Mesenteric fat pad (tissue), 1 donor: ENCODE measurements at places on chromosomes 3 and 15. TPM values are rescaled to one million over a fixed set of nuclear protein-coding genes. Genes with fewer than 3 reads are reported as not detected.

The CHRFAM7A gene
- 3.5 TPM for total RNA-seq

The ST6GAL1 gene
- 35.6 TPM for total RNA-seq

The SHC4 gene
- not detected for total RNA-seq

The EBLN2 gene
- 5.0 TPM for total RNA-seq

The IMPG2 gene
- total RNA-seq: 0.13 TPM

The RAB7A gene
- 344 TPM for total RNA-seq

The TLR9 gene
- 0.19 TPM for total RNA-seq

The CCDC39 gene
- total RNA-seq: 0.64 TPM

The FBXO40 gene
- total RNA-seq: 0.13 TPM

The ARPP21 gene
- total RNA-seq: 0.29 TPM

The SERPINI2 gene
- not detected for total RNA-seq

The PIF1 gene
- 1.6 TPM for total RNA-seq

GRCh38 chr3:33054100-33055092 is 42.5 kb downstream of the GLB1 start:
- DNase-seq: no peak

DNA sequence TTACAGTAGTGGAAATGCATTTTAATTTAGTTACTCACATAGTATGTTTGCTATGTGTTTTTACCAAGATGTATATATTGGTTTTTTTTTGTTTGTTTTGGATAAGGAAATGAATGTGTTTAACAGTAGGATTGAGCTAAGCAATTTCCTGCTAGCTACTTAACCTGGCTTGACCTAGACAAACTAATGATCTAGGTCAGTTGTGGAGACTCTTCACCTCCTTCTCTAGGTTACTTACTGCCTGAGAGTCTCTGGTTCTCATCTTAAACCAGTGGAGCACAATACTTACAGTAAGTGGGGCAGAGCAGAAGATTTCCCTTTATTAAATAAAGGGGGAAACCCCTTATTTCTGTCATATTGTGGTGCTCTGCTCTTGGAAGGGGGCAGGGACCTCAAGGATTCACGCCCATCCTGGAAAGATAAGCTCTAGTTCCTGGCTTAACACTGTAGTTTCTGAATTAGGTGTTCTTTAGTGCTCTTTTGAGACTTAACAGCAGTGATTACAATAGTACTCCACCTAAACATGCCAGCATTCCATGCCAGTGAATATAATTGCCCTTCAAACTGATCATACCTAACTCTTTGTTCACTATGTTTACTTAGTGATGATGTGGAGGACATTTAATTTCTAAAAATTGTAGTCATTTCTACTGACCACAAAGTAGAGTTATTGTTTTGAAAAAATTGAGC is 79.9 kb downstream of the UBP1 start:
- DNase-seq: no peak

GRCh38 chr3:180018543-180018942 is 18.2 kb downstream of the PEX5L start:
- DNase-seq: no peak

GRCh38 chr3:188204526-188204925 is 50.6 kb downstream of the LPP start:
- DNase-seq: no peak

DNA sequence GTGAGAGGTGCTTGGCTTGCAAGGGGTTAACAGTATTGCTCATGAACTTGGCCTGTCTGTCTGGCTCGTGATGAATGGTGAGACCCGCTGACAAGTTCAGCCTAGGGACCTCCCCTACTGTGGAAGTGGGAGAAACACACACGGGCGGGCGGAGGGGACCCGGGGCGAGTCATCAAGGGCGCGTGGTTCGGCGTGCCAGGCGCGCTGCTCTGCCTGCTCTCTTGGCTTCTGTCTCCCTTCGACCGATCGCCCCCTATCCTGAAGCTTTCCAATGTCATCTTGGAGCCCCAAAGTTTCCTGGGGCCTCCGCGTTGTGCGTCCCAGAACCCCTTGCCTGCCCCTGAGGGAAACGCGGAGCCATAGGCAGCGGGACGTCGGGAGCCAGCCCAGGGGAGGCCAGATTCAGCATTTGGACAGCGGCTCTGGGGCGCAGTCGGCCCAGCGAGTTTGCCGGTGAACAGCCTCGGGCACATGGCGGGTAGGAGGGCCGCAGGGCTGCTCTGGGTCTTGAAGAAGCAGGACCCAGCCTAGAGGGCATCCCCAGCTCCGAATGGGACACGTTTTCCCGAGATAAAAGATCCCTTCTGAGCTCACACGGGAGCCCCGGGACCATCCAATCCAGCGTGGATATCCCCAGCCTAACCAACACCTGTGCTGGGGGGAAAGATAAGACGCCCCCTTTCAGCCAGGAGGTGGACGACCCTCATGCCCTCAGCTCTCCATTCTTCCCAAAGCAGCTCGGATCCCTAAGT is 27.0 kb upstream of the POLG start:
- DNase-seq: no peak

GRCh38 chr15:40956541-40956982 is 3.3 kb downstream of the CHAC1 start:
- DNase-seq: no peak

DNA sequence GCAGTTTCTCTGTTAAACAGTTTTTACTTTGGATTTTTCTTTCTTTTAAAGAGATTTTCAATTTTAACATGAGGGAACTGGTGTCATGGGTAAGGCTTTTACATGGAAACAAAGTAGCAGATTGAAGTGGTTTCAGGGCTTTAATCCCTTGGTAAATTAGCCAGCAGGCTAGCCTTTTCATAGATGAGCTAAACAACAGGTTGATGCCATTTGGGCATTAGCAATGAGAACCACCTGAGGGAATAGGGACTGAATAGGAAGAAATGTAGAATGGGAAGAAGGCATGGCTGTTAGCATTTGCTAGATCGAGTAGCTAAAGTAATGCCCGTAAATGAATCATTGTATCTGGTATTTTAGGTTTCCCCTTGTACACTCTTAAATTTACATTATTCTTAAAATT is 165.5 kb upstream of the MLF1 start:
- no peak for DNase-seq

GRCh38 chr3:46085421-46086082 is 58.3 kb upstream of the XCR1 start:
- DNase-seq: no peak

GRCh38 chr3:195214381-195214780 is 56.6 kb downstream of the XXYLT1 start:
- no peak for DNase-seq

GRCh38 chr15:90823455-90823974 is 44.9 kb upstream of the FURIN start:
- DNase-seq: no peak

- no peak for DNase-seq
Observed at GRCh38 chr3:49511639-49512038, 41.6 kb downstream of the DAG1 start.

- DNase-seq: no peak
Observed at GRCh38 chr3:108416111-108416869, 94.1 kb downstream of the MYH15 start.

DNA sequence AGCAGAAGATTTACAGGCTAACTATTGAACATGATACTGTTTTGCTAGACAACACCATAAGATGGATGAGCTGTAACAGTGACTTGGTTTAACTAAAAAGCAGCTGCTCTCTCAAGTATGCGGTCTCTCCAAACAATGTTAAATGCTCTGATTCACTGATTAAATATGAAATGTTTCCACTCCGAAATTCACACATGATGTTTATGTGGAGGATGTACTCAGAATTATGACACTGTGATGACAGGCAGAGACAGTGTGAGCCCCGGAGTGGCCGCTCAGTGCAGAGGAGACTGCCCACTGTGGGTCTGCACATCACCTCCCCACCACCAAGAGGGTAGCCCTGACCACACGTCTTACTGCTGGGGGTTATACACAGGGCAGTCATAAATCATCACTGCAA is 83.9 kb upstream of the MEX3B start:
- no peak for DNase-seq

GRCh38 chr15:98799461-98800390 is 151.4 kb downstream of the IGF1R start:
- no peak for DNase-seq

GRCh38 chr15:39631357-39631756 is 50.5 kb downstream of the THBS1 start:
- no peak for DNase-seq

DNA sequence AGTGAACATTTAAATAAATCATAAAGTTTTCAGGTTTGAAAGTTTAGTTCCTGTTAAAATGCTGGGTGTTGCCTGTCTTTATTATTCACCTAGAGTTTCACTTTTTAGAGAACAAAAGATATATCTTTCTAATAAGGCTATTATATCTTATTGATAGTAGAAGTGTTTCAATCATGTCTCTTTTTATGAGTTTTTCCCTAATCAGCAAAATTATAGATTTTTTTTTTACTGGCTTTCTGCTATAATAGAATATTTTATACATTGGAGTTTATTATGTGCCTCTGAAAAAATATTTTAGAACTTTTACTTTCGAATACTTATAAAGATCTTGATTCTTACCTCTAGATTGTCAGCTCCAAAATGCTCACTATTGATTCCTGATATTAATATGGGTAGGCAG is 131.5 kb downstream of the BBX start:
- no peak for DNase-seq

GRCh38 chr3:159366476-159366875 is 564.6 kb downstream of the MFSD1 start:
- DNase-seq: no peak

GRCh38 chr3:14871456-14872200 is 52.9 kb downstream of the FGD5 start:
- peak; percentile 47 for DNase-seq

DNA sequence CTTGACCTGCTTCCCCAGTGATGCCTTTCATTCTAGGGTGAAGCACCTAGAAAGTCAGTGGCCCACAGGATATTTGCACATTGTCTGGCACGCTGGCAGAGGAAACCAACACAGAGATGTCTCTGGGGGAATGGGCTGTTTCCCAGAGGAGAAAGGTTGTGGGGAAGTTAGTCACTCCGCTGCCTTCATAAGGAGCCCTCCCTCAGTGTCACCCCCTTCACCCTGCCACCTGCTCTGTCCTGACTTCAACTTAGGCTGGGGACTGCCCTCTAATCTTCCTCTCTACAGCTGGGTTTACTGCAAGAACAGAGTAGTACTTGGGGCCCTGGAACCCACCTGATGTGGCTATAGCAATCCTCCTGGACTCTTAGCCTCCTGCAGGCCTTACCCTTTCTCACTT is 5.7 kb downstream of the KLHDC8B start:
- DNase-seq: no peak

GRCh38 chr15:27865323-27865922 is 233.7 kb downstream of the OCA2 start:
- DNase-seq: no peak

DNA sequence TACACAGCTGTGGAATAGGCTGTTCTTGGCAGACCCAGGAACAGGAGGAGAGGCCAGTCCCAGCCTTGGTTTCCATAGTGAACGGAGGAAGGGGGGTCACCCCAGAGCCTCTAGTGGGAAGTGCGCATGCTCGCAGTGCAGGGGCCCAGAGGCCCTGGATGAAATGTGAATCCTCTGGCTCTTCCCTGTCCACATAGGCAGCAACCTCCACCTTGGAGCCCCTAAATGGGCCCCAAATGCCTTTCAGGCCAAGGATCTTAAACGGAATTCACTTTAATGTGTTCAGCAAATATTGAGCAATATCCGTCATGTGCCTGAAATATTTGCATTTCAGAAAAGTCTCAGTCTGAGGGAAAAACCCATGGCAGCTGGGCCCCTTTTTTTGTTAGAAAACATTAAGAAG is 3.3 kb upstream of the NDN start:
- no peak for DNase-seq

DNA sequence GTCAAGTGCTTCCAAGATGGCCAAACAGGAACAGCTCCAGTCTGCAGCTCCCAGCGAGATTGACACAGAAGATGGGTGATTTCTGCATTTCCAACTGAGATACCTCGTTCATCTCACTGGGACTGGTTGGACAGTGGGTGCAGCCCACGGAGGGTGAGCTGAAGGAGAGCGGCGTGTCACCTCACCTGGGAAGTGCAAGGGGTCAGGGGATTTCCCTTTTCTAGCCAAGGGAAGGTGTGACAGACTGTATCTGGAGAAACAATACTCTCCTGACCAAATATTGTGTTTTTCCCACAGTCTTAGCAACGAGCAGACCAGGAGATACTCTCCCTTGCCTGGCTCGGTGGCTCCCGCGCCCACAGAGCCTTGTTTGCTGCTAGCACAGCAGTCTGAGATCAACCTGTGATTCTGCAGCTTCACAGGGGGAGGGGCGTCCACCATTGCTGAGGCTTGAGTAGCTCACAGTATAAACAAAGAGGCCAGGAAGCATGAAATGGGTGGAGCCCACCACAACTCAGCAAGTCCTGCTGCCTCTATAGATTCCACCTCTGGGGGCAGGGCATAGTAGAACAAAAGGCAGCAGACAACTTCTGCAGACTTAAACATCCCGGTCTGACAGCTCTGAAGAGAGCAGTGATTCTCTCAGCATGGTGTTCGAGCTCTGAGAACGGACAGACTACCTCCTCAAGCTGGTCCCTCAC is 293.5 kb upstream of the SUCLG2 start:
- DNase-seq: no peak

DNA sequence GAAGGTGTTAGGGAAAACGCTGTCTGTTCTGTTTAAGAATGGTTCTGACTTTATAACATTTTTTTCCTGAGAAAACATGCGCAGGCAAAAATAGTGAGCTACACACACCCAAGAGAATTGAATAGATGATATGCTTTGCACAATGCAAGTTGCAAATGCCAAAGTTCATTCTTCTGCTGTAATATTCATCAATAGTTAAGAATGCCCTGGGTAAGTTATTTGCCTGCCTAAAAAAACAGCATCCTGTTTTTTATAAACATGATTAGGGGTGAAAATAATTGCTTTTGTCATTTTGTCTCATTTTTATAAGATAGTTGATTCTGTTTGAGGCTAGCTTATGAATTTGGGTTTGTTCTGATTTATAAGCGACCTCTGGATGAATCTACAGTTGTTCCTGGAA is 99.4 kb downstream of the DTWD1 start:
- DNase-seq: no peak

GRCh38 chr15:92499731-92500530 is 106.2 kb downstream of the ST8SIA2 start:
- no peak for DNase-seq

GRCh38 chr15:56639631-56640030 is 93.7 kb downstream of the ZNF280D start:
- no peak for DNase-seq

DNA sequence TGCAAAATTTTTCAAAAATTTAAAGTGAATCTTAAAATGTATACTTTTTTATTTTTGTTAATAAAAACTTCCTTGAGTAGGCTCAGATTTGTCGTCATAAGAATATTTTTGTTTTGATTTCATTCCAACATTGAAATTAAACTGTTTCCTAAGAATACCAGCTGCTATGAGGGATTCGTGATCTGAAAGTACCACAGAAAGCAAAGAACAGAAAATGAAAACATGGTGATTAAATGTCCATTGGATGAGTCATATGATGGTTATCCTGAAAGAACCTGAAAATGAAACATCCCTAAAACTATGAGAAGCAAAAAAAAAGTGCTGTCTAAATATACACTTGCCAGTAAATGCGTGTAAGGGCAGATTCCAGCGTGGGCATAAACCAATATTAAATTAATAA is 143.8 kb downstream of the GMNC start:
- DNase-seq: no peak

DNA sequence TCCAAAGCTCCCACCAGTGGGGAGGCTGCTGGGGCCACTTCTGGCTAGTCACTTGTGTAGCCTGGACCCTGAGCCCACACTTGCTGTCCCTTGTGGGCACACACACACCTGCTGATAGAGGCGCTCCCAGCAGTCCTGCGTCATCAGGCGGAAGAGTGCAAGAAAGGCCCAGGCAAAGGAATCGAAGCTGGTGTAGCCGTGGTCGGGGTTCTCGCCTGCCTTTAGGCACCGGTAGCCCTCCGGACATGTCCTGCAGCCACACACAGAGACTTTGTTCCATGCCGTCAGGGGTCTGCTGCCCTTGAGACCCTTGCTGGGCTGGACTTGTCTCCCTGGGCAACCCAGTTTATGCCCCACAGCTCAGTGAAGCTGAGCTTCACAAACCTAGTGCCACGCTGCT is 42.9 kb downstream of the SCN5A start:
- DNase-seq: no peak
